HTR-8/SVneo (cell line): ENCODE measurements at places on chromosomes 4 and X.

- no peak for DNase-seq
Measured at GRCh38 chr4:124952601-124953000, 240.1 kb upstream of the ANKRD50 start.

GRCh38 chrX:22541926-22542325 is 269.2 kb downstream of the CBLL2 start:
- no peak for DNase-seq

GRCh38 chr4:14888790-14889572 is 113.3 kb upstream of the CPEB2 start:
- no peak for DNase-seq

DNA sequence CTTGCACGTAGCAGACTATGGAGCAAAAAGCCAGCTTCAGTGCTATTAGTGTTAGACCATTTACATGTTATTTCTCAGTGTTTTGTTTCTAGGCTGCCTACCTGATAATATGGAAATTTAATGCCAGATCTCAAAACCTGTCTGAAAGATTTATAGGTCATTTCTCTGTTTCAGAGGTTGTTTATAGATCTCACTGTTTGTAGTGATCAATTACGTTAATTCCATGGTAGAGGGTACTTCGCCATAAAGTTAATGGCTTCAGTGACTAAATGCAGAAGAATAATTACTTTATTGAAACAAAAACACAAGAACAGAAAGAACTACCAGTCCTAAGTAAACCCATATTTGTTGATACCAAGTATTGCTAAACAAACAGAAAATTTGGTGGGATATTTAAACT is 420.8 kb downstream of the ARHGAP24 start:
- no peak for DNase-seq

DNA sequence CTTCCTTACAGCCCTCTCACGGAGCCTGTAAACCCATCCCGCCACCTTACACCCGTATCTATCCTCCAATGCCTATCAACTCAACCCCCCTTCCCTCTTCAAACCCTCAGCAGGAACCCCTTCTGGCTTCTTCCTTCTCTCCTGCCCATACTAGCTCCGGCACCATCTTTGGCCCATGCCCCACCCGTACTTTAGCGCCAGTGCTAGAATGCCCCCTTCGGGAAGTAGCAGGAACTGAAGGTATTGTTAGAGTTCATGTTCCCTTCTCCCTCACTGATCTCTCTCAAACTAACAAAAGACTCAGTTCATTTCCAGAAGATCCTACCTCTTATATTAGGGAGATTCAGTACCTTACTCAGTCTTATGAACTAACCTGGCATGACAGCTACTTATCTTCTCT is 2.7 kb upstream of the UGT2B15 start:
- DNase-seq: no peak

DNA sequence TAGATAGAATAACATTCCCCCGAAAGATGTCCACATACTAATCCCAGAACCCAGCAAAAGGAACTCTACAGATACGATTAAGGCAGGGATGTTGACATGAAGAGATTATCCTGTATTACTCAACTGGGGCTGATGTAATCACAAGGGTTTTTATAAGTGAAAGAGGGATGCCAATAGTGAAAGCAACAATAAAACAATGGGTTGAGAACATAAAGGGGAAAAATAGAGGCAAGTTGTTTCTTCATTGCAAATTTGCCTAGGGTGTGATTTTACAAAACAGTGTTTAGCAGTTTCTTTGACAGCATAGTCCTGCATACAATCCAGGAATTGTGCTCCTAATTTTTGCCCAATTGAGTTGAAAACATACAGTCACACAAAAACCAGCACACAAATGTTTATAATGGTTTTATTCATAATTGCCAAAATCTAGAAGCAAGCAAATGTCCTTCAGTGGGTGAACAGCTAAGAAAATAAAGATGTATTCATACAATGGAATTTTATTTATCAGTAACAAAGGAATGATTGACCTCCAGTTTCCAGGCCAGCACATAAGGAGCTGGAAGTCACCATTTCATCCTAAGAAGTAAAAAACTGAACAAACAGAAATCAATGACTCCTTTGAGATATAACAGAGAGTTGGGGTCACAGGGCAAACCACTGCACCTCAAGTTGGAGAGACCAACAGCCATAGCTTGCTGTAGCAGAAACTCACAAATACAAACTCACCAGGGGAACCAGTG is 107.2 kb downstream of the CENPC start:
- no peak for DNase-seq

DNA sequence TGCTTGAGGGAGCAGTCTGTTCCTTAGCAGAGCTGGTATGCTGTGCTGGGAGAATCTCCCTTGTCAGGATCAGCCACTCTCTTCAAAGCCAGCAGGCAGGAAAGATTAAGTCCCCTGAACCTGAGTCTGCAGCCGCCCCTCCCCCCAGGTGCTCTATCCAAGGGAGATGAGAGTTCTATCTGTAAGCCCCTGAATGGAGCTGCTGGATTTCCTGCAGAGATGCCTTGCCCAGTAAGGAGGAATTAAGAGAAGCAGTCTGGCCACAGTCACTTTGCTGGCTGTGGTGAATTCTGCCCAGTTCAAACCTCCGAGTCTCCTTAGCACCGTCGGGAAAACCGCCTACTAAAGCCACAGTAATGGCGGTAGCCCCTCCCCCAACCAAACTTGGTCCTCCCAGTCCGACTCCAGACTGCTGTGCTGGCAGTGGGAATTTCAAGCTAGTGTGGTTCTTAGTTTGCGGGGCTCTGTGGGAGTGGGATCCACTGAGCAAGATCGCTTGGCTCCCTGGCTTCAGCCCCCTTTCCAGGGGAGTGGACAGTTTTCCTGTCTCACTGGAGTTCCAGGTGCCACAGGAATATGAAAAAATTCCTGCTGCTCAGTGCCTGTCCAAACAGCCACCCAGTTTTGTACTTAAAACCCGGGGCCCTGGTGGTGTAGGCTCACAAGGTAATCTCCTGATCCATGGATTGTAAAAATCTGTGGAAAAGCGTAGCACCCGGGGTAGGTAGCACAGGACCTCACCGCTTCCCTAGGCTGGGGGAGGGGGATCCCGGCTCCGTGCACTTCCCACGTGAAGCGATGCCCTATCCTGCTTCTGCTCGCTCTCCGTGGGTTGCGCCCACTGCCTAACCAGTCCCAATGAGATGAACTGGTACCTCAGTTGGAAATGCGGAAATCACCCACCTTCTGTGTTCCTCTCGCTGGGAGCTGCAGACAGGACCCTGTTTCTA is 38.0 kb downstream of the RAB28 start:
- DNase-seq: no peak

DNA sequence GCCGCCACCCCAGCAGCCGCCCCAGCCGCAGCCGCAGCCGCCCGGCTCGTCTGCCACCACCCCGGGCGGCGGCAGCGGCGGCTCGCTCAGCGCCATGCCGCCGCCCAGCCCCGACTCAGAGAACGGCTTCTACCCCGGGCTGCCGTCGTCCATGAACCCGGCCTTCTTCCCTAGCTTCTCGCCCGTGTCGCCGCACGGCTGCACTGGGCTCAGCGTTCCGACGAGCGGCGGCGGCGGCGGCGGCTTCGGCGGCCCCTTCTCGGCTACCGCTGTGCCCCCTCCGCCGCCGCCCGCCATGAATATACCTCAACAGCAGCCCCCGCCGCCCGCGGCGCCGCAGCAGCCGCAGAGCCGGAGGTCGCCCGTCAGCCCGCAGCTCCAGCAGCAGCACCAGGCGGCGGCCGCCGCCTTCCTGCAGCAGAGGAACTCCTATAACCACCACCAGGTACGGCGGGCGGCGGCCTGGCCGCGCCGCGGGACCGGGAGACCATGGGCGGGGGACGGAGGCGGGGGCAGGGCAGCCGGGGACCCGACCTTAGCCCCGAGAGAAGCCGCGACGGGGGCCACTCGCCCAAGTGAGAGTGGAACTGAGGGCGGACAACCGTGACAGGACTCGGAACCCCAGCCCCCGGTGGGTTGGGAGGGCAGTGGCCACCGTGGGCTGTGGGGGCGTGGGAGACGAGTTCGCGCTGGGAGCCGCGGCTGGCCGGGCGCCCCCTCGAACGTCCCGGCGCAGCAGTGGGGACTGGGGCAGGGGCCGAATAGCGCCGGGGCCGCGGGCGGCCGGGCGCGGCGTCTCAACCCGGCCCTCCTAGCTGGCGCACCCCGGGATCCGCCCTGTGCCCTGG is 1.8 kb downstream of the CPEB2 start:
- no peak for DNase-seq

- no peak for DNase-seq
Measured at GRCh38 chr4:68299492-68300457, 50.1 kb downstream of the YTHDC1 start.

DNA sequence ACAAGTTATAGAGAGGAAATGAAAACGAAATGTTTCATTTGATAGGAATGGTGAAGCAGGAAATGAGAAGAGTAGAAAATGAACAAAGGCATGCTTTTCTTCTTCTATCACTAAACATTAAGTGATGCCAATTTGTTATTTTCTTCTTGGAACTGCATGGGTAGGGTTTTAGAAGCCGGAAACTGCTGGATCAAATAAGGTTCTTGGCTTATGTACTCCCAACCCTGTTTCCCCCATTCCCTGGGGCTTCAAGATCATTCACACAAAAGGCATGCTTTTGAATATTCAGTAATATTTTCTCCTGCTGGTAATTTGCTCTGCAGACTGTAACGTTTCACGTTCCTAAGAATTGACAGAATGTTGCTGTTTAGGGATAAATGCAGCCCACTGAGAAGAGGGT is 224.1 kb downstream of the NLGN4X start:
- no peak for DNase-seq
